Neural progenitor cell (in vitro differentiated cells): ENCODE measurements at places on chromosomes 1 and 21.

GRCh38 chr1:11098931-11099309 is 749 bp downstream of the EXOSC10 start:
- DNase-seq = no peak

- peak; percentile 11 for DNase-seq
Measured at GRCh38 chr1:71587961-71588360, 507.1 kb upstream of the ZRANB2 start.

- DNase-seq = no peak
Measured at GRCh38 chr1:203463469-203464062, 12.0 kb upstream of the PRELP start.

- no peak for DNase-seq
Measured at GRCh38 chr21:36788120-36788638, 89.3 kb downstream of the SIM2 start.

GRCh38 chr1:26160527-26161414 is 1.9 kb downstream of the FAM110D start:
- no peak for DNase-seq

GRCh38 chr1:203311368-203312301 is 6.3 kb downstream of the BTG2 start:
- DNase-seq = no peak

DNA sequence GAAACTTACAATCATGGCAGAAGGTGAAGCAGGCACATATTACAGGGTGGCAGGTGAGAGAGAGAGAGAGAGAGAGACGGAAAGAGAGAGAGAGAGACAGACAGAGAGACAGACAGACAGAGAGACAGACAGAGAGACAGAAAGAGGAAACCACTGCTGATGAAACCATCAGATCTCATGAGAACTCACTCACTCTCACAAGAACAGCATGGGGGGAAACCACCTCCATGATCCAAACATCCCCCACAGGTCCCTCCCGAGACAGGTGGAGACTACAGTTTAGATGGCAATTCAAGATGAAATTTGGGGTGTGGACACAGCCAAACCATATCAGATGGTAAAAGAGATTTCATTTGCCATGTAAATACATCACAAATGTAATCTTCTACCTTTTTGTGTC is 708.1 kb downstream of the MRPL39 start:
- no peak for DNase-seq

DNA sequence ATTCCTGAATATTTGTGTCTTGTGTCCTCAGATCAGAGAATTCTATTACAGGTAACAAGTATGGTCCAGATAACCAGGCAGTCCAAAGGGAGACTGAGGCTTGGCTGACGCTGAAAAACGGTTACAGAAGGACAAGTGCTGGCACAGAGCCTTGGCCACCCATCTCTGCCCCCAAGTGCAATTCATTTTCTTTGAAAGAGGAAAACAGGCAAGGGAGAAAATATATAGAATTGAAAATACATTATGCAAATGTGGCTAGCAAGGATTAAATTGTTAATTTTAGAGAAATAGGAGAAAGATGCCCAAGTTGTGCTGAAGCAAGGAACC is 1.2 kb downstream of the SORT1 start:
- DNase-seq = no peak

GRCh38 chr1:203661572-203661971 is 34.9 kb downstream of the ATP2B4 start:
- no peak for DNase-seq

DNA sequence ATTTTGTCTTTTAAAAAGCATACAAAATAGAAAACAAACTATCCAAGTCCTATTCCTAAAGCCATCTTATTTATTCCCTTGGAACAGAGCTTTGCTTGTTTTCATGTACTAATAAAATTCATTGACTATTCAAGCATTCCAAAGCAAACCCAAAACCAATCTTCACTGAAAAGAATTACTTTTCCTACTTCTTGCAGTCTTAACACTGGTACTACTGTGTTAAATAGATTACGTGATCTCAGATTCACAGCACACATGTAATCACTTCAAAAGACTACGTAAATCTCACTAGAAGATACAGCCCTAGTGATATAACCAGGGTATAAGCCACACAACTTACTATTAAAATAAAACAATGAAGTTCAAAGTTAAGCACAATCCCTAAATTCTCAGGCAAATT is 39.0 kb downstream of the ZZZ3 start:
- DNase-seq = no peak

DNA sequence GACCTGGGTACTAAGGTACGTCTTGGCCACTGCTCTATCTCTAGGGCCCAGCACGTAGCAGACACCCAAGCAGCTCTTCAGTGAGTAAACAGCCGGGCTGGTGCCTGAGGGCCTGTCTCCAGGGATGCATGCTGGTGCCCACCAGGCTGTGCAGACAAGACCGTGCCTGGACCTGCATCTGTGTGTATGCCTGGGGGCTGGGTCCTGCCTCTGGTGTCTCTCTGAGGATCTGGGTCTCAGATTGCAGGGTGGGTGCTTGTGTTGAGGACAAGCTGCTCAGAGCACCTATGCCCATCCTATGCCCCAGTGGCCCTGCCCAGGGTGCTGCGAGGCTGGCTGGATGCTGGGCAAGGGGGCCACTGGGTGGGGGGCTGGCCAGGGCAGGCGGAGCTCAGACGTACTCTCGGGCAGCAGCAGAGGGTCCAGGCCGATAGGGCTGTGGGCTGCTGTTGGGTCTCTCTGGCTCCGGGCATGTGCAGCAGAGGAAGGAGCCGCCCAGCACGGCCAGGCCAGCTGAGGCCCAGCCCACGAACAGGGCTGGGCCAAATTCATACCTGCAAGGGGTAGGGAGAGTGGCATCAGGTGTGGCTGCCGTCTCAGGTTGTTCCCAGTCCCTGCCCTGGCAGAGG is 4.4 kb downstream of the CLDN19 start:
- DNase-seq = no peak

- DNase-seq = no peak
Measured at GRCh38 chr1:118217141-118217838, 32.3 kb upstream of the SPAG17 start.

- no peak for DNase-seq
Measured at GRCh38 chr1:51000651-51001050, 30.6 kb downstream of the CDKN2C start.

- no peak for DNase-seq
Measured at GRCh38 chr1:180862305-180862704, 50.4 kb upstream of the KIAA1614 start.

GRCh38 chr1:232472485-232473041 is 157.4 kb downstream of the SIPA1L2 start:
- DNase-seq = no peak

DNA sequence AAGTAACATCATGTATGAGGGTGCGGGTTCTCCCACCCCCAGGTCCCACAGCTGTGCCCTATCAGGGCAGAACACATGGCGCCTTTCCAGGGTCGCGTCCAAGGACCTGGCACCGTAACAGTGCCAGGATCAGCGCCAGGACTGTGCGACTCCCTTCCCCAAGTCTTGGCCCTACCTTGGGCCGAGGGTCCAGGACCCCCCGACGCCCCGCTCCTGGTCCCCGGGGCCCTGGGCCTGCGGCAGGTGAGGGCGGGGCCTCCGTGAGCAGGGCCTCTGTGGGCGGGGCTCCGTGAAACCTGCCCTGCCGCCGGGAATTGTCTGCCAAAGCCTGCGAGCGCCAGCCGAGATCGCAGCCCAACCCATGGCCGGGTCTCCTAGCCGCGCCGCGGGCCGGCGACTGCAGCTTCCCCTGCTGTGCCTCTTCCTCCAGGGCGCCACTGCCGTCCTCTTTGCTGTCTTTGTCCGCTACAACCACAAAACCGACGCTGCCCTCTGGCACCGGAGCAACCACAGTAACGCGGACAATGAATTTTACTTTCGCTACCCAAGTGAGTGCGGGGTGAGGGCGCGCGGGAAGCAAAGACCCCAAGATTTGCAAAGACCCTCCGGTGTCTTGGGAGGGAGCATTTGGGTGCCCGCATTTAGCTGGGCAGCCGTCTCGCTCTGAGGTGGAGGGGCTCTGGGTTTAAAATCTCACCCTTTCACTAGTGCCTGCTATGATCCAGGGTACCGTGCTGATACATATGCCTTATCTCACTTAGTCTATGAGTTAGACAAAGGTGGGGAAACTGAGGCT is at the start of gene RHBG:
Gene RHBG (plus strand): TSS at position 323 of the 796 bp plus-strand sequence. CDS start 39 bp downstream, at position 362.
- peak; percentile 78 for DNase-seq

GRCh38 chr21:35652196-35652595 is 408.1 kb downstream of the SETD4 start:
- no peak for DNase-seq

DNA sequence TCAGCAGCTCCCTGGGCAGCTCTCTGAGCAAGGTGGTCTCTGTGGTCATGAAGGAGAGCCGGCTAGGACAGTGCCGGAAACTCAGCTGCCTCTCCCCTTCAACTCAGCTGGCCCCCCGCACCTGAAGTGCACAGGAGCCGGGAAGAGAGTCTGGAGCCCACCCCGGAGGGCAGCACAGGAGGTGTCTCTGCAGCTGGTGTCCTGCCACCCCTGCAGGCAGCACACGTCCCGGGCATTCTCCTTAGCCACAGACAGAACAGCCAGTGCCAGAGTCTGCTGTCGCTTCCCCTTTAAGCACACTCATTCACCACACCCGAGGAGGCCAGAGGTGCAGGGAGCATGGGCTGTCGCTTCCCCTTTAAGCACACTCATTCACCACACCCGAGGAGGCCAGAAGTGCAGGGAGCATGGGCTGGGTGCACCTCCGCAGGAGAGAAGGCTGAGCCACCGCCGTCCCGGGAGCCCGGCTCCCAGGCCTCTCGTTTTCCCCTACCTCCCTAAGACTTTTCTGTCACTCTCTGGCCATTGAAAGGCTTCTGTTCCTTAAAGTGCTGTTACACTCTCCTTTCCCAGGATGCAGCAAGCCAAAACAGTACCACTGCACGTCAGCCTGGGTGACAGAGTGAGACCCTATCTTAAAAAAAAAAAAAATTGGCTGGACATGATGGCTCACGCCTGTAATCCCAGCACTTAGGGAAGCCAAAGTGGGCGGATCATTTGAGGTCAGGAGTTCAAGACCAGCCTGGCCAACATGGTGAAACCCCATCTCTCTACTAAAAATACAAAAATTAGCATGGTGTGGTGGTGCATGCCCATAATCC is 16.9 kb upstream of the SAMD11 start:
- peak; percentile 11 for DNase-seq

DNA sequence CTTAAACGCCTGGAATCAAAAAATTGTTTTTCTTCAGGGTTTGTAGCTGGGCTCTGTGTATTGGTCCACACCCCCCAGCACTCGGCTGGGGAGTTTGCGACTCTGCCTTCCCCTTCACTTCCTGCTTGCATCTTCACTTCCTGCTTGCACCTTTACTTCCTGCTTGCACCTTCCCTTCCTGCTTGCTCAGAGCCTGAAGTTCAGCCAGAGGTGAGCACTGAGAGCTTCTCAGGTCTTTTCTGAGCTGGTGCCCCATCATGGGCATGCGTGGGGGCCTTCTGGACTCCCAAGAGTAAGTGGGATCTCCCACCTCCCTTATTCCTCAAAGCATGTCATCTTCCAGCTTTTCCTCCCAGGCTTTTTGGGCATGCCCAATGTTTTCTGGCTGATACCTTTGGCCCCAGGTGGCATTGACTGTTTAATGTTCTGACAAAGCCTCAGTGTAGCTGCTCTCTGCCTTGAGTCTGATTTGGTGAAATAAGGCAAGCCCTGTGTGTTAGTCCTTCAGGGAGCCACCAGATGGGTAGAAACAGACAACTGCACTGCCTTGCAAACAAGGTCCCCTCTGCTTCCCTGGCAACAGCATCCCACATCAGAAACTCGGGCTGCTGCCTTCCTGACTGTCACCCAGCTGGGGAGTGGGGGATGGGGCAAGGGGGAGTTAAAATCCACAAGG is 3.5 kb downstream of the KRTAP10-2 start:
- DNase-seq = no peak

GRCh38 chr1:198620951-198621824 is 17.7 kb upstream of the PTPRC start:
- DNase-seq = no peak

GRCh38 chr1:9269721-9270120 is 23.0 kb upstream of the SPSB1 start:
- DNase-seq = no peak

DNA sequence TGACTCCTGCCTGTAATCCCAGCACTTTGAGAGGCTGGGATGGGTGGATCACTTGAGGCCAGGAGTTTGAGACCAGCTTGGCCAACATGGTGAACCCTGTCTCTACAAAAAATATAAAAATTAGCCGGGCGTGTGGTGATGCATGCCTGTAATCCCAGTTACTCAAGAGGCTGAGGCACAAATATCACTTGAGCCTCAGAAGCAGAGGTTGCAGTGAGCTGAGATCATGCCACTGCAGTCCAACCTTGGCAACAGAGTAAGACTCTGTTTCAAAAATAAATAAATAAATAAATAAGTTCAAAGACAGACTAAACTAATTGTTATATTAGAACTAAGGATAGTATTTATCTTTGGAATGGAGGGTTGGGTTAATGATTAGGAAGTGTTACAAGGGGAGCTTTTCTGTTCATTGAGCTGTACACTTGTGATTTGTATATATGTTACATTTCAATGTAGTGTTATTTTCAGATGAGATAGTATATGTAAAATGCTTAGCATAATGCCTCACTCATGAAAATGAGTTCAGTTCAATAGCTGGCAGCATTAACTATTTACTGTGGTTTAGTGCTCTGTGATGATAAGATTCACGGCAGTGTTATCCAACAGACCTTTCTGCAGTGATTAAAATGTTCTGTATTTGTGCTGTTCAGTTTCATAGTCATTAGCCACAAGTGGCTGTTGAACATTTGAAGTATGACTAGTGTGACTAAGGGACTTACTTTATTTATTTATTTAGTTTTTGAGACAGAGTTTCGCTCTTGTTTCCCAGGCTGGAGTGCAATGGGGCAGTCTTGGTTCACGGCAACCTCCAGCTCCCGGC is 47.7 kb downstream of the OSBPL9 start:
- DNase-seq = no peak

GRCh38 chr1:160488347-160489058 is 34.6 kb downstream of the SLAMF6 start:
- no peak for DNase-seq

DNA sequence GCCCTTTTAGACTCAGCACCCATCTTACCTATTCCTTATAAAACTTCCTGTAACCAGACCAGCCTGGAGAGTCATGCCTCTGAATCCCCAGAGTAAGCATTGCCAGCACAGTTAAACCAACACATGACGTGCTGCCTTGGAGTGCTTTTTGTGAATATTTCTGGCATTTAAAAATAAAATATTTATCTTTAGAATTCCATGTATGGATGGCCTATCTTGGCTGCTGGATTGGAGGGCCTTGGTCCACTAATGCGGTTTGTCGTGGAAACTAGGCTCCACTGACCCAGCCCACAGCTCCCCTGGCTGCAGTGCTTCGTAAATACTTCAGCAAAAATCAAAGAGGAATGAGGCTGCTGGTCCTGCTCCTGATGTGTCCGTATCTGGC is 17.5 kb downstream of the MTARC1 start:
- DNase-seq = no peak

DNA sequence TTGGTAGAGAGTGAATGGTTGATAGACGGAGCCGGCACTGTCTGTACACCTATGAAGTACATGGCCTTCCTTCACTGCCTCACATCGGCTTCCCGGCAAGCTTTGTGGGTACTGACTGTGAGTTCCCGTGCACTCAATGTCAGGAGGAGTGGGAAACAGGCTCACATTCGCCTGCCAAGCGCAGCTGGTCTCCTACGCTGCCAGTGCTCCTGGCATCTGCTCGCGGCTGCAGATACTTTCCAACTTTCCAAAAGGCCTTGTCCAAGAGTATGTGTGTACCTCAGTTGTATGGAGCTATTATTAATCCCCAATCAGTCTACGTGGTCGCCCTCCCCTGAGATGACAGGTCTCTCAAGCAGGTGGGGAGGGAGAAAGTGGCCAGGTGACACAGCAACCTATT is 180.8 kb downstream of the ZSCAN20 start:
- no peak for DNase-seq

- peak; percentile 4 for DNase-seq
Measured at GRCh38 chr1:112618114-112618720, 724 bp downstream of the ST7L start.

- no peak for DNase-seq
Measured at GRCh38 chr1:150809651-150810050, 1.6 kb upstream of the CTSK start.
